ENCODE measurements at places on chromosomes 4 and X.

DNA sequence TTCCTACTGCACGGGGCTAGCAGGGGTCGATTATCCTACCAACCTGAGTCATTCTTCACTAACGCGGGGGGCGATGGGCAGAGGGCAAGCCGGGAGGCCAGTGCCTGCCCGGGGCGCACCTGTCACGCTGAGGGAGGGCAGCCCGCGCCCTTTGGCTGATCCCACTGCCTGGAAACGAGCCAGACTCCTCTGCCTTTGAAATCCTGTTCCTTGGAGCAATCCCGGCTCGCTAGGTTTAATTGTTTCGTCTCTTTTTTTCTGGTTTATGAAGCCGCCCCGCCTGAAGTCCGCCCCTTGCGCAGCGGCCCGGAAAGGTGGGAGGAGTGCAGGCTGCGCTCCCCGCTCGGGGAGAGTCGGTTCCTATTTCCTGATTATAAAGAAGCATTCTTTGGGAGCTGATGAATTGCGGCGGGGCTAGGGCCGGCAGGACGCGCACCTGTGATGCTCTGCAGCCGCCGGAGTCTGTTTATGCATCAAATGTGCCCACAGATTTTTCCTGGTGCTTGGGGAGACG, 484.2 kb downstream of the BCOR start:
- no peak for DNase-seq

DNA sequence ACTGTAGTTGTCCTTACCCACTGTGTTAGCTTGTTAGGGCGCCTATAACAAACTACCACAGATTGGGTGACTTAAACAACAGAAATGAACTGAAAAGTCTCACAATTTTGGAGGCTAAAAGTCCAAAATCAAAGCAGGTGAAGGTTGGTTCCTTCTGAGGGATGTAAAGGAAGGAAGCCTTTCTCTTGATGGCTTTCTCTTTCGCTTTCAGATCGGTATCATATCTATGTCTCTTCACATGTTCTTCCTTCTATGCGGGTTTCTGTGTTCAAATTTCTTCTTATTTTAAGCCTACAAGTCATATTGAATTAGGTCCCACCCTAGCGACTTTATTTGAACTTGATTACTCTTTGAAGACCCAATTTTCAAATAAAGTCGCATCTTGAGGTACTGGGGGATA, 118.6 kb downstream of the CPXCR1 start:
- no peak for DNase-seq

DNA sequence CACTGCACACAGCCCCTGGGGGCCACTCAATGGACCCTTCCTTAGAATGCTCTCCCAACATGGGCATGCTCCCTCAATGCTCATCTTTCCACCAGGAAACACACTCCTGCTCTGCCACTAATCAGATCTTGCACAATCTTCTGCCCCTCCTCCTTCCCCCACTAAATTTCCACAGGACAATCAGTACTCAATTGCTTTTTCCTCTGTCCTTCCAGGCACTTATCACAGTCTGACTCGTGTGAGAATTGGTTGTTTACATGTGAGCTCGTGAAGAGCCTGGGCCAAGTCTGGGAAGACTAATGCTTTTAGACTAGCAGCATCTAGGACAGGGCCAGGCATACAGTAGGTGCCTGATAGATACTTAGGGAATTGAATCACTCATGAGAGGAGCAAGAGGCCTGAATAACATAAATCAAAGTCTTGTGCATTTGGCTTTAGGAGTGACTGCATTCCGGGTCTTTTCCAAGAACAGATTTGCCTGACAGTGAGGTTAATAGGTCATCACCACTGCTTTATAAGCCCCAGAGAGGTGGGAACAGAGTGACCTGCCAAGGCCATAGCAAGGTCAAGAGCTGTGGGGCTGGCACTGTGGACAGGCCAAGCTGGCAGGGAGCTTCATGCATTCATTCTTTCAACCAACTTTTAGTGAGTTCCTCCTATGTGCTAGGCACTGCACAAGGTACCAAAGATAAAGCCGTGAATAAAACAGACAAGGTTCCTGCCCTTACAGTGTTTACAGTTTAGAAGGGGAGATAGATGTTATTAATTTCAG, 55.0 kb downstream of the PRPS1 start:
- DNase-seq, result peak; percentile 58

DNA sequence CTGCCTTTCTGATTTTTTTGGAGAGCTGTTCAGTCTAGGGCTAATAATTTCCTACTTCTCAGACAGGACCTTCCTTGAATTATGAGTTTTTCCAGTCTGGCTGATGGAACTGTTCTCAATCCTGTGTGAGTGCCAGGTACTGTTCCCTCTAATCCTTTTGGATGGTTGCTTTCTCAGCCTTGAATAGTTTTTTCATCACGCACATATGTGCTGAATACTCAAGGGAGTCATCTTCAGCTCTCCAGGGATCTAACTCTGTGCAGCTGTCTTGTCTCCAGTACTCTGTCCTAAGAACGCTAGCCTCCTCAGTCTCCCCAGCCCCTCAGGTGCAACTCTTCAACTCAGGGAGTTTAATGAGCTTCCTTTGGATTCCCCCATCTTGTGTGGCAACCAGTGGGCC, 93.2 kb downstream of the GASK1B start:
- no peak for DNase-seq

- DNase-seq, result peak; percentile 13
These were observed 13.4 kb downstream of the LEF1 start for GRCh38 chr4:108155373-108155772.

- no peak for DNase-seq
These were observed 334.4 kb downstream of the SPRY1 start for GRCh38 chr4:123731035-123731434.

GRCh38 chr4:184792950-184793555, 32.7 kb downstream of the ACSL1 start:
- DNase-seq, result peak; percentile 99

GRCh38 chr4:41176340-41176739, 38.0 kb downstream of the APBB2 start:
- DNase-seq, result peak; percentile 83

GRCh38 chr4:130288576-130288975, 1192.6 kb downstream of the C4orf33 start:
- DNase-seq, result no peak

GRCh38 chr4:6195602-6196319, 4.6 kb downstream of the JAKMIP1 start:
- DNase-seq, result no peak

- peak; percentile 17 for DNase-seq
These were observed 2351.4 kb downstream of the PCDH7 start for GRCh38 chr4:33071535-33071934.

DNA sequence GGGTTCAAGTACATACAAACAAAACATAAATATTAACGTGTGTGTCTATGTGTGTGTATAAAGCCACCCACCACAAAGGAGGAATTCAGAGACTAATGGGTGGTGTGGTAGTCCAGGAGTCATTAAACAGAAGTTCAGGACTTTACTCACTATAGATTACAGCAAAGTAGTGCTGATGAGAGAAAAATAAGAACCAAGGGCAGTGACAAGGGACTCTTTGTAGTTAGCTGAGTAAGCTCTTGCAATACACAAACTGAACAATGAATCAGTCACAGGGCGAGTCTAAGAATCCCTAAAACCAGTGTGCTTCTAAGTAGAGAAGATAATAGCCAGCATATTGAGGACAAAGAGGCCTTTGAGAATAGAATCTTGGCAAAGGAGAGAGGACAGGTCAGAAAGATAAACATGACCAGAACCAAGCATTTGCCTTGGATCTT, 232.4 kb downstream of the PPP3CA start:
- peak; percentile 47 for DNase-seq

- no peak for DNase-seq
These were observed 2.0 kb upstream of the NKX3-2 start for GRCh38 chr4:13546142-13546940.

- DNase-seq, result no peak
These were observed 335.7 kb upstream of the FSTL5 start for GRCh38 chr4:162499478-162499877.

DNA sequence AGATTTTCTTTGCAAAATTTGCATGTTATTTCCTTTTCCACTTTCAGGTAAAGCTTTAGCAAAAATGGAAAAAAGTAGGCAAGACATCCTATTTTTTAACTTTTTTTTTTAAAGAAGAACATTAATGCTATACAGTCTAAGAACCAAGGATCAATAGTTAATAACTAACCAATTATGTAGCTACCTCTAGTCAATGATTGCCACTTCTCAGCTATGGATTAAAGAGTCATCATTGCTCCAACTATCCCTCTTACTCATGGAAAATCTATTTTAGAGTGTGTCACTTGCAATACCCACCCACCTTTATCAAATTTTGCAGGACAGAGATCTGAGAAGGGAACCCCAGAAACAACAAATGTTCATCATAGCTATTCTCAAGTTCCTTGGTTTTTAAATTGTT, 223.1 kb downstream of the ANK2 start:
- DNase-seq, result no peak

GRCh38 chr4:168488869-168489274, 8.0 kb upstream of the PALLD start:
- DNase-seq, result no peak

DNA sequence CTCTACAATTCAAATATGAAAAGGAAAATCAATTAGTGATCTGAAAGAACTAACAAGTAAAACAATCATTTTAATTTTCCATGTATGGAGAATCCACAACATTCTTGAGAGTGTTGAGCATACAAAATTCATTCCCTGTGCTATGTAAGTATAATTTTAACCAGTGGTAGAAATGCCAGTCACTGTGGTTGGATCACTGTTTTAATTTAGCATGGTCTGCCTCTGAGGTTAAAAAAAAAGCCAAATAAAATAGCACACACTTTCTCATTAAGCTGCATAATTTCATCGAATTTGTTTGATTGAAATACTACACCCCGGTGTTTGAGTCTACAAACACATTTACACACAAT, 185.5 kb upstream of the STS start:
- no peak for DNase-seq

DNA sequence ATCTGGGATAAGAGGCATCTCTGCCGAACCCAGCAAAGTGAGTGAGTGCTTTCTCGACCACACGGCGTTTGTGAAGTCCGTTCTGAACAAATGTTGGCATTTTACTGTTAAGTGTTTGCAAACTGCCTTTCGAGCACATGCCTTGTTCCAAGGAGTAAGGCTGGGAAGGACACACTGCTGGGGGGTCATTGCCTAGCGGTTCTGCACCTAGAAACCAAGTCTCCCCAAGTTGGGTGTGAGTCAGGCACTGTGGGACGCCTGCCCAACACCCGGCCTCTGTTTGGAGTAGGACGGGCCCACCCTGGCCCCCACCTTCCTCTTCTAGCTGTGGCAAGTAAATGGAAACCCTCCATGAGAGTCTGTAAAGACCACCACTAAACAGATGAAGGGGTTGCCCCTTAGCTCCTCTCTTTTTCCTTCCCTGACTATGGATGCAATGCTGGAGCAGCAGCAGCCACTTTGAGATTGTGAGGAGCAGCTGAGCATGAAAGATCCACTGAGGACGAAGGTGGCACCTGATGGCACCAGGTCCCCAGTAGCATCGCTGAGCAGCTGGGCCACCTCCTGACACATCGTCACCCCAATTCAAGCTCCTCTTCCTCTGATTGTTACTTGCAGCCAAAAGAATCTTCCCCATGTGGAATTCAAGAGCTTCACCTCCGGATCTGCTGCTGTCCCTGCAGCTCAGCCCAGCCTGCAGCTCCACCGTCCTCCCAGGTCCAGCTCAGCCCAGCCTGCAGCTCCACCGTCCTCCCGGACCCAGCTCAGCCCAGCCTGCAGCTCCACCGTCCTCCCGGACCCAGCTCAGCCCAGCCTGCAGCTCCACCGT, 6.3 kb downstream of the CPLX1 start:
- no peak for DNase-seq

DNA sequence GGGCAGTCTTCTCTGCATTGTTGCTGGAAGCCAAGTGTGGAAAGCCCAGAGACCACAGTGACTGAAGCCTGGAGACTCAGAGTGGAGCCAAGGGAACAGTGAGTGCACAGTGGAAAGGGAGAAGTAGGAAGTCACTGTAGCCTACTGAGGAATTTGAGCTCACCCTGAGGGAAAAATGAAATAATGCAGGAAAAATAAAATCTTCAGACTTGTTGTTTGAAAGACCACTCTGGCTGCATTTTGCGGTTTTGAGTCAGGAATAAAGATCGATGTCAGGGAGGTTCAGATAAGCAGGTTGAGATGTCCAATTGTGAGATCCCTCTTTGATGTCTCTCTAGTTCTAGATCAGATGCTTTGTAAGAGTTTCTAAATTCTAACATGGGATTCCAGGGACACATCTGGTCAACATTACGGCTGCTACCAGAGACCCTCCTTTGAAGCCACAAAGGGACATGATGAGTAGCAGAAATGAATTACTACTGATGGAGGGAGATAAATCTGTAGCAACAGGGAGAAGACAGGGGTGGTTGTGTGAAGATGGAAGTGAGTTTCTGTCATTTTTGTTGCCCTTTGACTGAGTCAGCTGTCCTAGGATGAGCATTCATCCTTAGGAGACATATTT, 8.4 kb downstream of the ADH4 start:
- no peak for DNase-seq

GRCh38 chr4:10611673-10612072, 72.9 kb downstream of the CLNK start:
- DNase-seq, result peak; percentile 86

GRCh38 chr4:158333820-158334219, 123.5 kb downstream of the TMEM144 start:
- DNase-seq, result no peak

- no peak for DNase-seq
These were observed 5.3 kb upstream of the SAP30 start for GRCh38 chr4:173365359-173365996.

- DNase-seq, result no peak
These were observed 2.5 kb upstream of the USP9X start for GRCh38 chrX:41082783-41083182.

- DNase-seq, result peak; percentile 43
These were observed 99.3 kb upstream of the ARMCX2 start for GRCh38 chrX:101759000-101759399.

GRCh38 chr4:48720459-48720858, 59.6 kb downstream of the FRYL start:
- no peak for DNase-seq

DNA sequence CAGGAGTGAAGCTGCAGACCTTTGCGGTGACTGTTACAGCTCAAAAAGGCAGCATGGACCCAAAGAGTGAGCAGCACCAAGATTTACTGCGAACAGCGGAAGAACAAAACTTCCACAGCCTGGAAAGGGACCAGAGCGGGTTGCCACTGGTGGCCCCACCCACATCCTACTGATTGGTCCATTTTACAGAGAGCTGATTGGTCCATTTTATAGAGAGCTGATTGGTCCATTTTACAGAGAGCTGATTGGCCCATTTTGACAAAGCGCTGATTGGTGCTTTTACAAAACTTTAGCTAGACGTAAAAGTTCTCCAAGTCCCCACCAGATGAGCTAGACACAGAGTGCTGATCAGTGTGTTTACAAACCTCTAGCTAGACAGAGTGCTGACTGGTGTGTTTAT, 134.2 kb upstream of the FRG1 start:
- no peak for DNase-seq

DNA sequence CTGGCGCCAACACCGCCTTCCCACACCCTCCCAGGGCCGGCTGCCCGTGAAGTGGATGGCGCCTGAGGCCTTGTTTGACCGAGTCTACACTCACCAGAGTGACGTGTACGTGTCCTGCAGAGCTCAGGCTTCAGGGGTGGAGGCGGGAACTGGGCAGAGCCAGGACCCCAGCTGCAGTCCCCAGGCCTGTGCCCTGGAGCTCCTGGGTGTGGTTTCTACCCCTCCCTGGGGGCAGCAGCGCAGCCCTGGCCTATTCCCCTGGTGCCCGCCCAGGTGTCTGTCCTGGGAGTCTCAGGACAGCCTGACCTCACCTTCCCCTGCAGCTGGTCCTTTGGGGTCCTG, 13.1 kb downstream of the FGFR3 start:
- DNase-seq, result no peak

All from iris pigment epithelial cell (primary cell).